ENCODE measurements at places on chromosomes 3 and 15. TPM values are rescaled to one million over a fixed set of nuclear protein-coding genes. Genes with fewer than 3 reads are reported as not detected.

BFSP2 gene
- total RNA-seq, result not detected

CHRD gene
- total RNA-seq, result 6.0 TPM

CCR9 gene
- not detected for total RNA-seq

CHRNA5 gene
- total RNA-seq, result 7.6 TPM

IQCF2 gene
- not detected for total RNA-seq

RTP3 gene
- total RNA-seq, result not detected

CYP8B1 gene
- not detected for total RNA-seq

DUOXA2 gene
- total RNA-seq, result not detected

P4HTM gene
- total RNA-seq, result 68.3 TPM

PLS1 gene
- 4.6 TPM for total RNA-seq

CHRNA3 gene
- 4.8 TPM for total RNA-seq

CHRM5 gene
- 10.6 TPM for total RNA-seq

TRANK1 gene
- total RNA-seq, result 20.1 TPM

NEK10 gene
- 58.8 TPM for total RNA-seq

CADPS gene
- total RNA-seq, result 370 TPM

TM2D3 gene
- 103 TPM for total RNA-seq

CPA3 gene
- total RNA-seq, result 1.6 TPM

MGLL gene
- total RNA-seq, result 43.4 TPM

ATP13A3 gene
- 120 TPM for total RNA-seq

FBXL2 gene
- total RNA-seq, result 82.8 TPM
